ENCODE measurements at places on chromosomes 1 and 21.
A peak's percentile ranks its signal among the peaks of the same experiment; 100 is the strongest.

DNA sequence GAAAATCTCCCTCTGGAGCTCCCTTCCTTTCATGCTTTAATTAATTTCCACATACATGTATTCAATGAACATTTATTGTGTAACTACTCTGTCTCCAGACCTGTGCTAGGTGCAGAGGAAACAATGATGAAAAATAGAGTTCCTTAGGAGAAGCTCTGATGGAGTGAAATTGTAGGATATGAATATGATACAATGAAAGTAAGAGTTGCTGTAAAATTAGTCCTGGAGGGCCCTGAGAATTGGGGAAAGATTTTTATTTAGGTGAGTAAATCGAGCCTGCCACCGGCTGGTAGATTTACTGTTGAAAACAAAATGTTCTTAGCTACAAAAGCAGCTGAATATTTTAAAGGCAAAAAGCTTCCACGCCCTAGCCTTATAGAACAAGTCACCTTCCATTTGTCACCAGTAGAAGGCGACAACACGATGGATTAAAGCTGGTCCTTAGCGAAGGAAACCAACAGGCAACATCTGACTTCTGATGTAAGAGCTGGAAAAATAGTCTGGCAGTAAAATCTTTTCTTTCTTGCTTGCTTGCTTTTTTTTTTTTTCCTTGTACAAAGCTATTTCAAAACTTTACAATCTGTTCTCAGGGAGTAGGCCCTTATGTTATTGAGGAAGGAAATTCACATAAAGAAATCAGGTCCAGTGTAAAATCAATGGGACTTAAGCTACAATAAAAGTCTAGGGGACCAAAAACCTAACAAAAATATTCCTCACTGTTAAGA, 82.0 kb upstream of the ROR1 start:
- no peak for DNase-seq

DNA sequence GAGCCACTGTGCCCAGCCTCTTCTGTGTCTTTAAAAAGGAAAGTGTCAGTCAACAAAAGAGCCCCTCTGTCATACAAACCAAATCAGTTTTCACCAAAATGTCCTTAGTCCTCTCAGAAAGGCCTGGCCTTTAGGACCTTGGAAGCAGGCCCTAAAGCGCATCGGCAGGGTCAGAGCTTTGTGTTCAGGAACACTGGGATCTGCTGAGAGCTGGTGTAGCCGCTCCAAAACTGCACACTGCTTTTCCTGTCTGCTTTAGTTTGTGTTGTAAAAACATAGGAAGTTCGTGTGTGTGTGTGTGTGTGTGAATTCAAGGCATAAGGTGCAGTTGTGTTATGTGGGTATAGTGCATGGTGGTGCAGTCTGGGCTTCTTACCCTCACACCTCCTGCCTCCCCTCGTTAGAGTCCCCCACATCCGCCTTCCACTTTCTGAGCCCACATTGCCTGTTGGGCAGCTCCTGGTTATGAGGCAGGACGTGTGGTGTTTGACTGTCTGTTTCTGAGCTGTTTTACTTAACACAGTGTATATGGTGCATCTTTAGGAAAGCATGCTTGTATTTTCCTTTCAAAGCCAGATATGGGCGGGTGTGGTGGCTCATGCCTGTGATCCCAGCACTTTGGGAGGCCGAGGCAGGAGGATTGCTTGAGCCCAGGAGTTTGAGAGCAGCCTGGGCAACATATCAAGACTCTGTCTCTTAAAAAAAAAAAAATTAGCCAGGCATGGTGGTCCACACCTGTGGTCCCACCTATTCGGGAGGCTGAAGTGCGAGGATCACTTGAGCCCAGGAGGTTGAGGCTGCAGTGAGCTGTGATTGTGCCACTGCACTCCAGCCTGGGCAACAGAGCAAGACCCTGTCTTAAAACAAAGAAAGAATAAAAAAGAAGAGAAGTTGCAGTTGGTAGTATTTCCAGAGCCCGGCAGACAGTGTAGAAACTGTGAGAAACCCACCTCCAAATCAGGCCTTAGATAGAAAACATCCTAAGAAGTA, 12.4 kb downstream of the IBA57 start:
- no peak for DNase-seq

DNA sequence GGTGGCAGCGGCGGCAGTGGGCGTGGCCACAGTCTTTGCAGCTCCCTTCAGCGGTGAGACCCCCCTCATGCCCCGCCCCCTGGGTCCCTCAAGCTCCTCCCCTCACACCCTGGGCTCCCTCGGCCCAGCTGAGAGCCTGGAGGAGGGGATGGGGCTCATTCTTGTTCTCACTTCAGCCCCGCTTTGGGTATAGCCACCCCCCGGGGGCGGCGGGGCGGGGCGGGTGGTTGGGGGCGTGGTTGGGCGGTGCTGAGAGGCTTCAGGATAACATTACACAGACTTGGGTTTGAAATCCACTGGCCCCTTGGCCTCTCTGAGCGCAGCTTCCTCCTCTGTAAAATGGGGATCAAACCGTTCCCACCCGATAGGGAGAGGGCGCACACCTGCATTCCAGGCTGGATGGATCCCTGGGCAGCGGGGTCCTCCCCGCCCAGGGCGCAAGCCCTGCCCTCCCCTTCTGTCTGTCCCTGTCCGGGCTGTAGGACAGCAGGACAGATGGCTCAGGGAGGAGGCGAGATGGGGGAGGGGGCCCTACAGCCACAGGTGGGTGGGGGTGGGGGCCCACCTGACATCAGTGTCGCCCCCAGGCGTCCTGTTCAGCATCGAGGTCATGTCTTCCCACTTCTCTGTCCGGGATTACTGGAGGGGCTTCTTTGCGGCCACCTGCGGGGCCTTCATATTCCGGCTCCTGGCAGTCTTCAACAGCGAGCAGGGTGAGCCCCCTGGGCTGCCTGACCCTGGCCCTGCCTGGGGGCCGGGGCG, 5.1 kb downstream of the CLCNKA start:
- DNase-seq: peak; percentile 20

DNA sequence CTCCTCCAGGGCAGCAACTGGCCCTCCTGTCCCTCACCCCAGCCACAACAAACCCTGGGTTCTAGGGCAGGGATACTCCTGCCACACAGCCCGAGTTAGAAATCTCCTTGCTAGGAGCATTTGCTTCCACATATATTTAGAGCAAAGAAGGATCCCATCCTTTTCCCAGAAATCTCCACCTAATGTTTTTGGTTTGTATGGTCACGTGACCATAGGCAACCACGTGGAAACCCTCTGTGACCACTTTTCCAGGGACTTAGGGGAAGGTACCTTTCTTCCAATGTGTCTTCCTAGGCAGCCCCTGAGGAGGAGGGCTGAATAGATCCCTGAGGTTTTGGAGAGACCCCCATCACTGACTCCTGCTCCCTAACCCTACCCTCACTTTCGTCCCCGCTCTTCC, 25.5 kb downstream of the VANGL2 start:
- DNase-seq: no peak

DNA sequence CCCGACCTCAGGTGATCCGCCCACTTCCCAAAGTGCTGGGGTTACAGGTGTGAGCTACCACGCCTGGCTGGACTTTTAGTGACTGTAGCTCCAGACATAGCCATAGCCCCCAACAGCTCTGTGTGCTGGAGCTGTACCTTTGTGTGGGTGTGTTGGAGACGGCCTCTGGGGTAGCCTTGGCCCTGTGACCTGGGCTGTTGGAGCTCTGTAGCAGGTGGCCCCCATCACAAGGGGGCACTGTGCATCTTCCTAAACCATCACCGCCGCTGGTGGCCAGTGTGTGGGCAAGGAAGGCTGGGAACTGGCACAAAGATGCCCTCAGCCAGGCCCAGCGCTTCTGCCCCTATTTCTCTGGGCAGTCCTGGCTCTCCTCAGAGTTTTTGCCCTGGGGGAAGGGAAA, 38.4 kb upstream of the FOXO6 start:
- DNase-seq: no peak

GRCh38 chr1:1349256-1350012, at the start of gene DVL1:
Gene DVL1 (minus strand): TSS chr1:1349418. CDS start chr1:1349065, 353 bp downstream.
- peak; percentile 71 for DNase-seq

DNA sequence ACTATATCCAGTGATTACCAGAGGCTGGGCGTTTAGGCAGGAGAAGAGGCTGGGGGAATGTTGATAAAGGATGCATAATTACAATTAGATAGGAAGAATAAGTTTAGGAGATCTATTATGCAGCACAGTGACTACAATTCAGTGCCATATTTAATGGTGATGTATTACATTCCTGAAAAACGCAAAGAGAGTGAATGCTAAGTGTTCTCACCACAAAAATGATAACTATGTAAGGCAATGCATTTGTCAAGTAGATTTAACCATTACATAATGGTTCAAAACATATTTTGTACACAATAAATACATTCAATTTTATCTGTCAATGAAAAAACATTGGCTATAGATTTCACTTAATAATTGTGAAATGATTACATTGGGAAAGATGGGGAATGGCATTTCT, 548.9 kb downstream of the NUF2 start:
- no peak for DNase-seq

DNA sequence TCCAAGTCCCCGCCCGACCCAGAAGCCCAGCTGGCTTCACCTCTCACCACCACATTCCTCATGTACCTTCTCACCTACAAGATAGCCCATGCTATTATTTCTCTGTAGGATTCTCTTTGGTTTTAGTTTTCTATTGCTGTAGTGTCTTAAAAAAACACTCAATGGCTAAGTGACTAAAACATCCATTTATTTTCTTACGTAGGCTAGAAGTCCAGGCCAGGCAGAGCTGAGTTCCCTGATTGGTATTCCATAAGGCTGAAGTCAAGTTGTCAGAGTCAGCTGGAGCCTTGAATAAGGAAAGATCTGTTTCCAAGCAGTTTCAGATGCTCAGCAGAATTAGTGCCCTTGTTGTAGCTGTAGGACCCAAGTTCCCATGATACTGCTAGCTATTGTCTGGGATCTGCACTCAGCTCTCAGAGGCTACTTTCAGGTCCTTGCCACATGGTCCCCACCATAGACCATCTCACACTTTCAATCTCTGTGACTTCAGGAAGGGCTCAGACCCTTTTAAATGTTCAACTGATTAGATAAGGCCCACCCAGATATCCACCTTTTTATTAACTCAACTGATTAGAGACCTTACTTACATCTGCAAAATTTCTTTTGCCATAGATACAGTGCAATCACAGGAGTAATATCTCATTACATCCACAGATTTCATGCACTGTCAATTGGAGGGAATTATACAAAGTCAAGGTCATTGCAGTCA, 371.0 kb downstream of the TGFB2 start:
- DNase-seq: no peak

- peak; percentile 18 for DNase-seq
Observed at GRCh38 chr1:3012456-3013291, 8.6 kb upstream of the ACTRT2 start.

- DNase-seq: no peak
Observed at GRCh38 chr1:229537894-229538293, 20.6 kb downstream of the ABCB10 start.

DNA sequence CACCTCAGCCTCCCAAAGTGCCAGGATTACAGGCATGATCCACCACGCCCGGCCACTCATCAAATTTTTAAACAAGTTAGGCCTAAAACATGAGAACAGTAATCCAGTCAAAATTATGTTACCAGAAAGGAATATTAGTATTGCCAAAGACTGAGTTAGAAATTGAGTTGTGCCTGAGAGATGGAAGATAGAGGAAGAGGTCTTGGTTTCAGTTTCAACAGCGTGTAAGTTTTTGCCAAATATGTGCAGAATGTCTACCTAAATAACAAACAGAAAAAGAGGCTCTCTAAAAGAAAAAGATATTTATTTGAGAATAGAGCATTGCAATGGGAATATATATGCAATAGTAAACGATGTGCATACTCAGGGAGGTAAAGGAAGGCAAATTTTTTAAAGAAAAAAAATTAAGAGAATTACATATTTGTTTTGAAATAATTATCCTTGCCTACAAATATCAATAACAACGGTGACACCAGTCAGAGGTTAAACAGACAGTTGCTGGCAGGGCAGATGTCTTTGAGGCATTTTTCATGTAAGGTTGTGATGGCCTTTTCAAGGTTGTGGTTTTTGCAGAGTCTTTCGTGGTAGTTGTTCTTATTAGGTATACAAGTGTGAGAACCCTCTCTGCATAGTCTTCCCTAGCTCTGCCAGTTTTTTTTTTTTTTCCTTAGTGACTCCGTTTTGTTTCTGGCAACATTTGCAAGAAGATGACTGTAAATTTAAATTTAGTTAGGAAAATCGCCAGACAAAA, 2.2 kb upstream of the CD1B start:
- no peak for DNase-seq

- no peak for DNase-seq
Observed at GRCh38 chr1:81477710-81478109, 323.0 kb upstream of the ADGRL2 start.

- DNase-seq: no peak
Observed at GRCh38 chr1:194161591-194161990, 975.2 kb upstream of the B3GALT2 start.

GRCh38 chr1:54421101-54421504, 14.9 kb upstream of the SSBP3 start:
- DNase-seq: no peak

DNA sequence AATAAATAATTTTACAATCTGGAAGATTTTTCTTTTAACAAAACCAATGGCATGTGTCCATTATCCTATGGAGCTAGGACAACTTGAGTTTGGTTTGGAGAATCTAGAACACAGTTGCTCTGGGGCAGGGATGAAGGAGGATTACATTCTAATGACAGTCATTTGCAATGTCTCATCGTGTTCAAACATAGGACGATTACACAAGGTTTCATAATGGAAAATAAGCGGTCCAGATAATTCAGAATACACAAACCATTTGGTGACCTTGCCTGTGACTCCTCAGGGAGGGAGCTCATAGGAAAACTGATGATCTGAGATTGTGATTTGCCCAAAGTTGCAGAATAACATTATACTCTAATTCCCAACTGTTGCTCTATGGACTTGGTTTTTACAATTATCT, 27.6 kb upstream of the RGL1 start:
- DNase-seq: no peak

- DNase-seq: no peak
Observed at GRCh38 chr1:31159869-31160611, 79.6 kb downstream of the NKAIN1 start.

DNA sequence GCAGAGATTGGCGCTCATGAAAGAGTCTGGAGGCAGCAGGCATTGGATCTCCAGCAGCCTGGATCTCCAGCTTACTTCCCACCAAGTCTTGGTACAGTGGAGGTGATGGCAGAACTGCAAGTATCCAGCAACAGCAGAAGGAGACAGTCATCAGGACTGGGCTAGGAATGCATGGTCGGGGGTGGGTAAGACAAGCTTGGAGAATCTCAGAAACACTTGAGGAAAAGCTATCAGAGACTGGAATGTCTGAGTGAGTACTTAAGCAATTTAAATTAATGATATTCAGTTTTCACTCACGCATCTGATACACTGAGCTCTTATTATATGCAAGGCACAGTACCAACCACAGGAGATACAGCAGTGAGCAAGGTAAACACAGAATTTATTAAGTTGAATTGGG, 9.8 kb downstream of the TMEM35B start:
- no peak for DNase-seq

DNA sequence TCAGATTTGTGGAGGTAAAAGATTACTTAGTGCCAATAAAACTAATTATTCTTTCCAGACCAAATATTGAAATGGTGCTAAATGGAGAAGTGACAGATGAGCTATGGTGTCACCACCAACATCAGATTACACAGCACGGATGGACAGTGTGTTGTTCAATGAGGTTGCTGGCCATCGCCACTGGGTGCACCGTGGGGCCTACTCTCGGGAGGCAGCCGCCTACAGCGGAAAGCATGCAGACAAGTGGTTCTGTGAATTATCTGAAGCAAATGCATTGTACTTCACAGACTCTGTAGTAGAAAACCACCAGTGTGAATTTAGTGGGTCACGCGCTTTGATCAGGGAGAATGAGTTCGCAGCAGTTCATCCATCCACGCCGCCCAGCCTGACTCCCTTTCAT, 42.3 kb downstream of the GNG4 start:
- DNase-seq: no peak

Measured in T-helper 17 cell (primary cell).